Memory B cell (primary cell): ENCODE measurements at places on chromosomes 1 and 21.

GRCh38 chr1:26218906-26219494 is 15.0 kb upstream of the CEP85 start:
- no peaks in the 10 kb centered on the region for H3K36me3 ChIP-seq
- H3K27ac ChIP-seq: no peak overlapping the region
- DNase-seq: no peak
- H3K4me1 ChIP-seq: no peaks in the 10 kb centered on the region
- H3K27me3 ChIP-seq: peaks cover 9% of the 10 kb centered on the region

- no peaks in the 10 kb centered on the region for H3K36me3 ChIP-seq
- H3K4me1 ChIP-seq: no peaks in the 10 kb centered on the region
- DNase-seq: no peak
- no peak overlapping the region for H3K4me3 ChIP-seq
- H3K27me3 ChIP-seq: peaks cover 3% of the 10 kb centered on the region
Measured at GRCh38 chr1:55053265-55053954, 14.1 kb downstream of the PCSK9 start.

- no peak overlapping the region for H3K4me3 ChIP-seq
- no peak overlapping the region for H3K27ac ChIP-seq
- H3K36me3 ChIP-seq: peaks cover 2% of the 10 kb centered on the region
Measured at GRCh38 chr1:33119532-33120217, 38.7 kb downstream of the AZIN2 start.

- no peak overlapping the region for H3K4me3 ChIP-seq
- no peak overlapping the region for H3K27ac ChIP-seq
- no peaks in the 10 kb centered on the region for H3K36me3 ChIP-seq
Measured at GRCh38 chr1:114086601-114087368, 66.9 kb downstream of the SYT6 start.

DNA sequence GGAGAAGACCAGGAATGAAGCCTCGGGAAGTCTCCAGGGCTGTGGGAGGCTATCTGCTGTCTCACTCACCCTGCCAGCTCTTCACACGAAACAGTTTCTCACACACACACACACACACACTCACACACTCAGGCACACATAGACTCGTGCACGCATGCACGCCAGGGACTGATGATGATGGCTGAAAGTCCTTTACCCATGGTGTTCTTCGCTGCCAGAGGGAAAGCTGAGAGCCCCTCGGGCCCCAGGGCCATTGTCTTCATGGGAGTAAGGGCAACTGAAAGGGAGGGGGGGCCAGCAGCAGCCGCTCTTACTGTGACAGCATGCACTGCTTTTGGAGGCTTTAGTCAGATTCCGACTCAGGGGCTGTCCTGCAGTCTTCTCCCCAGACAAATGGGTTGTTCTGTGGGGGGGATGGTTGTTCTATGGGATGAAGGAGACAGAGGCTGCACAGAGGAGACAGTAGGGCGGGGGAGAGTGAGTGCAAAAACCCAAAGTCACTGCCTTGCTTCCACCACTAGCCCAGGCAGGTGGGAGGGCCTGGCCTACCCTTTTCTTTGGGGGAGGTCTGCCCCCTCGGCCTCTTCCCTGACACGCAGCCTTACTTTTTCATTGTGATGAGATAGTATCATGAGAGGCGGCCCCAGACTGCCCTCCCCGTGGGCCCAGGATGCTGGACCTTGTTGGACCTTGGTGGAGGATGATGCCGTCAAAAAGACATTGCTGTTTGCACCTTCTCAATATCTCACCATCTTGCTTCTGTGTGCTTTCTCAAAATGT is 29.0 kb downstream of the STUM start:
- no peak overlapping the region for H3K27ac ChIP-seq
- H3K36me3 ChIP-seq: peaks cover 2% of the 10 kb centered on the region
- DNase-seq: no peak
- no peaks in the 10 kb centered on the region for H3K4me1 ChIP-seq
- H3K27me3 ChIP-seq: peaks cover 9% of the 10 kb centered on the region

DNA sequence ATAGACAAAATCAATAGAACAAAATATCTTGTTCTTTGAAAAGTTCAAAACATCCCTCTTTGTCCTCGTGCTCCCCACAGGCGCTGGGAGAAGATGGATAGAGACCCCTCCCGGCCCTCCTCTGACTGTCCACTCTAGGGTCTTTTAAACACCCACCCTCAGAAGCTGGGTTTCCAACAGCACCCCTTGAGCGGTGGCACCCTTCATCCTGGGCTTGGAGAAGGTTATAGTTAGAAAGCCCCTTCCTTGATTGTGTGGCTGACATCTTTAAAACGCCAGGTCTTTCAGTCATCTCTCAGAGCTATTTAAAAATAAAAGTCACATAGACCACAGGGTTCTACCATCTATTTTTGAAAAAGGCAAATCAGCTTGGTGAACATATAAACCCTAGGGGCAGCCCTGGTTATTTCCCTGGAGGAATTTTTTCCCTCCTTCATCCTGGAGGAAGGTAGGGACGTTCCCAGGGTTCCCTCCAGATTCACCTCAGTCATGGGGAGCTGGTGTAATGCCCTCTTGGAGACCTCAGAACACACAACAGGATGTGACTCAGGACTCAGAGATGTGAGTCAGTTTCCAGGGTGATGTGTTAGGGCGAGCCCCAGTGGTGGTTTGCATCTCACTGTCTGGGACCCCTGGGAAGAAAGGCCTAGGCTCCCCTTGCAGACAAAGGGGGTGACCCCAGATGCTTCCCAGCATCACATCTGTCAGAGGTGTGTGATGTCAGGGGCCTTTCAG is 138.5 kb downstream of the CLIC6 start:
- H3K36me3 ChIP-seq: peaks cover 21% of the 10 kb centered on the region
- H3K4me3 ChIP-seq: no peak overlapping the region
- H3K27me3 ChIP-seq: no peaks in the 10 kb centered on the region
- peaks cover 25% of the 10 kb centered on the region for H3K4me1 ChIP-seq

GRCh38 chr1:110687250-110687649 is 12.5 kb upstream of the KCNA3 start:
- peaks cover 4% of the 10 kb centered on the region for H3K27me3 ChIP-seq
- H3K36me3 ChIP-seq: no peaks in the 10 kb centered on the region
- H3K4me3 ChIP-seq: no peak overlapping the region
- DNase-seq: no peak
- H3K4me1 ChIP-seq: peaks cover 10% of the 10 kb centered on the region

- H3K4me1 ChIP-seq: peaks cover 19% of the 10 kb centered on the region
- no peak for DNase-seq
- H3K4me3 ChIP-seq: peak overlapping the region; percentile 84
- H3K27me3 ChIP-seq: no peaks in the 10 kb centered on the region
Measured at GRCh38 chr1:156591181-156591431, 470 bp upstream of the NAXE start.

DNA sequence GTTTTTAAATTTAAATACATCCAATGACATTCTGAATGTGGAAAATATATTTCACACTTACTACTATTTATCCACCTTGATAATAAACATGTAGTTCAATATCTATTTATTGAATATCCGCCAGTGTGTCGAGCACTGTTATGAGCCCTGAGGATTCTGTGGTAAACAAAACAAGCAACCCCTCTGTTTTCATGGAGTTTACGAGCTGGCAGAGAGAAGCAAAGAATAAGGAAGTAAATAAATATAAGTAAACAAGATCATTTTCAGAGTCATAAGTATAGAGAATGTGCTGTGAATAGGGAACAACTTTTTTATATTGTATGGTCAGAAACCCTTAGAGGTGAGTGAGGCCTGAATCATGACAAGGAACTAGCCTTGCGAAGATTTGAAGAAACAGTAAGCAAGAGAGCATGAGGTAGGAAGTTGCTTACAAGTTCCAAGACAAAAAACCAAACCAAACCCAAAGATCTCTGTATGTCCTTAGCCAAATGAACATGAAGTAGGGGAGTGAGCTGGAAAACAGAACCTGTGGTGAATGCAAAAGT is 6.4 kb upstream of the SERBP1 start:
- no peaks in the 10 kb centered on the region for H3K27me3 ChIP-seq
- DNase-seq: no peak
- no peaks in the 10 kb centered on the region for H3K36me3 ChIP-seq
- no peak overlapping the region for H3K27ac ChIP-seq

- no peak overlapping the region for H3K4me3 ChIP-seq
- H3K36me3 ChIP-seq: peaks cover 2% of the 10 kb centered on the region
- no peaks in the 10 kb centered on the region for H3K4me1 ChIP-seq
- peaks cover 4% of the 10 kb centered on the region for H3K27me3 ChIP-seq
- DNase-seq: no peak
Measured at GRCh38 chr1:37161171-37161570, 126.9 kb upstream of the GRIK3 start.

- H3K36me3 ChIP-seq: peaks cover 9% of the 10 kb centered on the region
- H3K27me3 ChIP-seq: no peaks in the 10 kb centered on the region
- H3K4me1 ChIP-seq: peaks cover 50% of the 10 kb centered on the region
- H3K4me3 ChIP-seq: no peak overlapping the region
Measured at GRCh38 chr1:12475530-12475934, 142.5 kb downstream of the DHRS3 start.

DNA sequence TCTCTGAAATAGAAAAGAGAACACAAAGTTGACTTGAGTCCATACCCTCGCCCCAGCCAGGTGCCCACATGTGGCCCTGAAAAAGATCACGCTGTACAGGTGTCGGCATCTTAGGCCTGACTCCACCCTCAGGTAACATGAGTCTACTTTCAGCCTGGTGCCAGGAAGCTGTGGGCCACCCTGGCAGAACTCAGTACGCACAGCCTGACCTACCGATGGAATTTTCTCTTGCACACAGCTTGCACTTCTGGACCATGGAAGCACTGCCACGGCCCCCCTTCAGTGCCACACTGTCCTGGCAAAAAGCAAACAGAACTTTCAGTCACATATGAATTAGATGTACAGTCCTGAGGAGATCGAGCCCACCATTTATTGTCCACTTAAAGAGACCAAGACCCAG is 2.2 kb downstream of the CZIB start:
- DNase-seq: no peak
- peak overlapping the region; percentile 69 for H3K27ac ChIP-seq
- no peak overlapping the region for H3K4me3 ChIP-seq
- H3K4me1 ChIP-seq: peaks cover 14% of the 10 kb centered on the region
- peaks cover 14% of the 10 kb centered on the region for H3K36me3 ChIP-seq

DNA sequence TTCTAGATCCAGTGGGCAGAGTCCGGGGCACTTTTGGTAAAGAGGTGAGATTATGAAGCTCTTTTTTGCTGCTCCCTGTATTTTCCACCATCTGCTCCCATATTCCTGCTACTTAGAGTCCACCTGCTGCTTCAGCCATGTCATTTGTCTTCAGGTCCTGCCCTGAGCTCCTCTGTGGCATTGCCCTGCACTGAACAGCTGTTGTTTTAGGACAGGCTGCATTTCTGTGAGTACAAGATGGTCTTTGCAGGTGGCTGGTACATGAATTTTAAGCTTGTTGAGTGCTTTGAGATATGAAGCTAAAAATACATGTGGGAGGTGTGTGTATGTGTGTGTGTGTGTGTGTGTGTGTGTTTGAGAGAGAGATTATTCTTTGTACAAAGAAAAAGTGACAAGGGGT is 21.9 kb downstream of the MT1HL1 start:
- no peaks in the 10 kb centered on the region for H3K36me3 ChIP-seq
- DNase-seq: no peak
- H3K27me3 ChIP-seq: peaks cover 1% of the 10 kb centered on the region
- no peak overlapping the region for H3K4me3 ChIP-seq

DNA sequence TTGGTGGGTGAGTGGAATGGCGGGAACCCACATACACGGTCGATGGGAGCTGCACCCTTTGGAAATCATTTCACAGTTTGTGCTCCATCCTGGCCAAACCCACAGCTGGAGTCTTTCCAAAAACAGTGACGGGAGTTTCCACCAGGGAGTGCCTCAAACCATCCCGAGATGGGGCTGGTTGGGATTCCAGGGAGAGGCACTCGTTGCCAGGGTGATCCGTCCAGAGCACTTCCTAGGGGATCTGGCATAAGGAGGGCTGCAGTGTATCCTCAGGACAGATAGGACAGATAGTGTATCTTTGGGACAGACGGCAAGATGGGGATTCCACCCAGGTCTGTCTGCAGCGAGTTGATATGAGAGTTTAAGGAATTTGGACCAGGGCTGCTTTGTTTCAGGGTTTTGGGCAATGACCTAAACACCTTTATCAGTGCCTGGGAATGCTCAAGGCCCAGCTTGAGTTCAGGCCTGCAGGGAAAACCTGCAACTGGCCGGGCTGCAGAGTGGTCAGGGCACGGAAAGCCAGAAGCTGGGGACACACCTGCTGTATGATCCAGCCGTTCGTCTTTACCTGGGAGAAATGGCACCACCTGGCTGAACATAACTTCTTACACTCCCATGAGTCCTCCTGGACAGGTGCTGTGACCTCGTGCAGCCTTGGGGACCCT is 3.4 kb upstream of the POFUT2 start:
- H3K4me3 ChIP-seq: no peak overlapping the region
- no peak overlapping the region for H3K27ac ChIP-seq
- H3K27me3 ChIP-seq: peaks cover 4% of the 10 kb centered on the region
- peaks cover 15% of the 10 kb centered on the region for H3K4me1 ChIP-seq

- no peak overlapping the region for H3K27ac ChIP-seq
- H3K4me3 ChIP-seq: no peak overlapping the region
Measured at GRCh38 chr21:27419153-27419552, 452.3 kb upstream of the ADAMTS5 start.

GRCh38 chr1:36784147-36784859 is 250.0 kb downstream of the GRIK3 start:
- no peak for DNase-seq
- H3K4me3 ChIP-seq: no peak overlapping the region
- H3K4me1 ChIP-seq: no peaks in the 10 kb centered on the region
- no peak overlapping the region for H3K27ac ChIP-seq

DNA sequence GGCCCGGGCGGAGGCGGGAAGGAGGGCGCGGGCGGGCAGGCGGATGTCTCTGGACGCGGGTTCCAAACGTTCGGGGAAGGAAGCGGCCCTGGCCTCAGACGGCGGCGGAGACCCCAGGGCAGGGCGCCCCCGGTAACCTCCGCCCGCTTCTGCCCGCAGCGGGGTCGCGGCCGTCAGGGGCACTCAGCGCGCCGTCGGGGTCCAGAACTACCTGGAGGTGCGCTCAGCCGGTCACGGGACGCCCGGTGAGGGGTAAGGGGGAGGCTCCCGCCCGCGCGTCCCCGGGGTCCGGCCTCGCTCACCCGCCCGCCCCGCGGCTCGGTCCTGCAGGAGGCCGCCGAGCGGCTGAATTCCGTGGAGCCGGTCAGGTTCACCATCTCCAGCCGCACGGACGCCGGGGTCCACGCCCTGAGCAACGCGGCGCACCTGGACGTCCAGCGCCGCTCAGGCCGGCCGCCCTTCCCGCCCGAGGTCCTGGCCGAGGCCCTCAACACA is 406 bp downstream of the PUSL1 start:
- DNase-seq: peak; percentile 72
- peak overlapping the region; percentile 70 for H3K27ac ChIP-seq

DNA sequence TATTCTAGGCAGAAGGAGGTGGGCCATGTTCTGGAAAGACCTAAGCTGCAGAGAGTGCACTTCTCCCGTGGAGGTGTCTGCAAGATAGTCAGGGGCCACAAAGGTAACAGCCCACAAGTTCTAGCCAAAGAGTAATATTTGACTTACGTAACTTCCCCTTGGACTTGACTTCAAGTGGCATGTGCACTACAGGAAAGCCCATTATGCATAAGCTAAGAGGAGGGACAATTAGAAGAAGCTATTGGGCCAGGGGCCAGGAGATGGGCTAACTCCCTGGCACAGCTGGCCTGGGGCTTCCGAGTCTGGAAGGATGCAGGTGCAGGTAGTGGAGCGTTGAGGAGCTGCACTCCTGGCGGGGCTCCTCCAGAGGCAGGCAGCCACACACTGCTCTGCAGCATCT is 58.3 kb downstream of the ERG start:
- DNase-seq: no peak
- peaks cover 6% of the 10 kb centered on the region for H3K27me3 ChIP-seq
- H3K36me3 ChIP-seq: no peaks in the 10 kb centered on the region

- peaks cover 2% of the 10 kb centered on the region for H3K4me1 ChIP-seq
- no peaks in the 10 kb centered on the region for H3K36me3 ChIP-seq
- peaks cover 1% of the 10 kb centered on the region for H3K27me3 ChIP-seq
- no peak overlapping the region for H3K4me3 ChIP-seq
- no peak overlapping the region for H3K27ac ChIP-seq
Measured at GRCh38 chr1:46822248-46822826, 23.5 kb downstream of the CYP4B1 start.
